ENCODE measurements at places on chromosomes 2 and 18.

GRCh38 chr2:37947306-37947705 is 22.2 kb downstream of the RMDN2 start:
- DNase-seq: no peak

DNA sequence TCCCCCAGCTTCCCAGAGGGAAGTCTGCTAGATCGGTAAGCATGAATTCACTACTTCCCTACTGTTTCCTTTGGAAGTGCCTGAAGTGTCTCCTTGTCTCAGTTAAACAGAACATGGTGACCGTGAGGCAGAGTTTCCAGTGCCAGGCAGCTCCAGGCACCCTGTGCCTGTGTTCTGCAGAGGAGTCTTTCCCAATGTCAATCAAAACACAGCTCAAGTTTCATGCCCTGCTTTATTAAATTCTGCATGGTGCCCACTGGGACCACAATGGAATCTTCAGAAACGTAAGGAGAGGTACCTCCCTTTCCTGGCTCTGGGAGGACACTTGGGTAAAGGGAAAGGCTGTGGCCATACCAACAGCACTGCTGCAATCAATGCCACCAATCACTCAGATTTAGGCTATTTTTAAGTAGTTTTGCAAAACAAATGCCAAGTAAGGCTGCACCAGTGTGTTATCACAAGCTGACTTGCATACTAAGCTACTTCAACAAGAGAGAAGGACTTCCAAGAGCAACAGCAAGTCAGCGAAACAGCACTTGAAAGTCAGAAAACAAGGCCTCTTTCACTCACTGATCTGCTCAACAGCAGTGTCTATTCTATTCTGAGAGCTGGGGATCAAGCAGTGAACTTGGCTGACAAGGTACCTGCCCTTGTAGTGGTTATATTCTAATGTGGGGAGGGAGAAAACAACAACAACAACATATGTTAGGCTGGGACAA is 14.9 kb downstream of the LPIN2 start:
- no peak for DNase-seq

GRCh38 chr2:69082430-69082997 is 69.5 kb downstream of the ANTXR1 start:
- DNase-seq: no peak

DNA sequence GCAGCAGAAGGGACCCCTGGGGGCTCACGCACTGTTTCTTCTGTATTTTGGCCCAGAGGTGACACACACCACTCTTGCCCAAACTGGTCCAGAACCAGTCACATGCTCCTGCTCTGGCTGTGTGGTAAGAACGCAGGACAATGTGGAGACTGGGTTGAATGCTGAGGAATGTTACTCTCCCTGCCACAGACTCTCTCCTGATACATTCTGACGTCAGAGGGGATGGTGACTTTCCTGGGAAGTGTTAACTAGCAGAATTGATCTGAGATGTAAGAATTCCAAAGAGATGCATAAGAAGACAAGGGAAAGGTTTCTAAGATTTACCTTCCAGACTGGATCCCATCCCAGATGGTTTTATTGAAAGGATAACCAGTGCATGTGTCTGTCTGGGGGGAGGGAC is 100.8 kb downstream of the ASB1 start:
- no peak for DNase-seq

- no peak for DNase-seq
Observed at GRCh38 chr2:223797037-223797436, 40.3 kb downstream of the AP1S3 start.

DNA sequence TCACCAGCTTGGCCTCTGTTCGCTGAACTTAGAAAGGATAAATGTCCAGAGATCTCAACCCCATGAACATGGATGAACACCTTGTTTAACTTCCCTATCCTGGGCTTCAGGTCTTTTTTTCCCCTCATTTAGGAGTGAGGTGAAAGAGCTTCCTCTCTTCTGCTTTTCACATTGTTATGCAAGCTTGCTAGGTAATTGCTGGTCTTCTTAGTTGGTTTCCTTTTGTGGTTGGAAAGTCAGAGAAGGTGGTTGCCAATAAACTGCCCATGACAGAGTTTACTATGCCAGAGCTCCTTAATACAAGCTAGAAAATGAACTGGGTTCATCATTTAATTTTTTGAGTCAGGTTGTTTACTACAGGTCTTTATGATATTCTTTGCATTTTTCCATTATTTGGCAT is 16.6 kb downstream of the SLC9A4 start:
- no peak for DNase-seq
